ENCODE measurements at places on chromosomes 4 and X.

DNA sequence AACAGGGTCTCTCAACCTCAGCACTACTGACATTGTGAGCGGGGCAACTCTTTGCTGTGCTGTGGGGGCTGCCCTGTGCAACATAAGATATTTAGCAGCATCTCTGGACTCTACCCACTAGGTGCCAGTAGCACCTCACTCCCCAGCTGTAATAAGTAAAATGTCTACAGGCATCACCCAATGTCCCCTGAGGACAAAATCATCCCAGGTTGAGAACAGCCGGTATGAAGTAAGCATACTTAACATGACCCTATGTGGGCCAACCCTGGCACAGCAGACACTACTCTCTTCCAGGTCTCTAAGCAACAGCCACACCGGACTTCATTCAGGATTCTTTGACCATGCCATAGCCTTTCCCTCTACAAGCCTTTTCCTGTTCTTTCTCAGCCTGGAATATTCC is 10.5 kb upstream of the MGST2 start:
- DNase-seq, result no peak

DNA sequence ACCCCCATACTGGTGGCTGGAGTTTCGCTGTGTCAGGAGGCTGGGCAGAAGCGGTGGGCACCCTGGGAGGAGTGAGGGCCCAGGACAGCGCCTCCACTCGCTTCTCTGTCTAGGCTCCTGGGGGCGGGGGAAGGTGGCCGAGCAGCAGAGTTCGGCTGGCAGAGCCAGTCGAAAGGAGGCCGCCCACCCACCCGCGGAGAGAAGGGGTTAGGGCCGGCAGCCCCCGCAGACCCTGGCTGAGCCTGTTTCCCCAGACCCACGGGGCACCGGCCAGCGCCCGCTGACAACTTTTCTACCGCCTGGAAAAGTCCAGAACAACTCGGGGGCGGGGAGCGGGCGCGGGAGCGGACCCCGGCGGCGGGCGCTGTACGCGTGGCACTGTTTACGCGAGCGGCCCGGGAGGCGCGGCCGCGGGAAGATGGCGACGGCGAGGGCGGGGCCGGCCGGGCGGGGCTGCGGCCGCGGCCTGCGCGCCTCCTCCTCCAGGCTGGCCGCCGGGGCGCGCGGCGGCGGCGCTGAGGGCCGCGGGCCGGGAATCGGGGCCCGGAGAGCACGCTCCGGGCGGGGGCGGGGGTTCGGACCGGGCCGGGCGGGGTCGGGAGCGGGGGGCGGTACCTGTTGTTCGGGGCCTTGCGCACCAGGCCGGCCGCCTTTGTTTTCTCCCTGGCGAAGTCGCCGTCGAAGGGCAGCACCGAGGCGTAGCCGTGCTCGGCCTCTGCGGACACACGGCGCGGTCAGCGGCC is 628 bp downstream of the MXD4 start:
- DNase-seq, result no peak

DNA sequence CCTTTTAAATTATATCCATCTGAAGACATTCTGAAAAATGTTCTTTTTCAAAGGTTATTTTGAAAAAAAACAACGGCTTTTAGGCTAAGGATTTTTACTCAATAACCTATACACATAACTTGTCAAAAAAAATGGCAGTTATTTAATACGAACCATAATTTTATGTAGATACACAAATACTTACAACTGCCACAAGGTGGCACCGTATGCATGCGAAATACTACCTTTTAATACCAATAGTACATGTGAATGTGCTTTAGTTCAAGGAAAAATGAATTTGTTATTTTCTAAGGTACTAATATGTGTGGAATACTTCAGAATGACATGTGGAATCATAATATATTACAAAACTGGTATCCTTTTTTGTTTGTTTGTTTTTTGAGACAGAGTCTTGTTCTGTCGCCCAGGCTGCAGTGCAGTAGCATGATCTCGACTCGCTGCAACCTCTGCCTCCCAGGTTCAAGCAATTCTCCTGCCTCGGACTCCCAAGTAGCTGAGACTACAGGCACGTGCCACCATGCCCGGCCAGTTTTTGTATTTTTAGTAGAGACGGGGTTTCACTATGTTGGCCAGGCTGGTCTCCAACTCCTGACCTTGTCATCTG is 4.6 kb upstream of the MAD2L1 start:
- DNase-seq, result no peak

GRCh38 chrX:152725409-152725808 is 8.1 kb downstream of the CSAG1 start:
- no peak for DNase-seq

Measured in NCI-H510A (cell line).